ENCODE measurements at places on chromosomes 2 and 18.

- DNase-seq = no peak
These were observed 1.2 kb downstream of the ATG9A start for GRCh38 chr2:219228041-219228910.

GRCh38 chr18:6941996-6942395, 175.6 kb downstream of the LAMA1 start:
- DNase-seq = no peak

- DNase-seq = no peak
These were observed 28.3 kb upstream of the ASAP2 start for GRCh38 chr2:9178110-9178903.

DNA sequence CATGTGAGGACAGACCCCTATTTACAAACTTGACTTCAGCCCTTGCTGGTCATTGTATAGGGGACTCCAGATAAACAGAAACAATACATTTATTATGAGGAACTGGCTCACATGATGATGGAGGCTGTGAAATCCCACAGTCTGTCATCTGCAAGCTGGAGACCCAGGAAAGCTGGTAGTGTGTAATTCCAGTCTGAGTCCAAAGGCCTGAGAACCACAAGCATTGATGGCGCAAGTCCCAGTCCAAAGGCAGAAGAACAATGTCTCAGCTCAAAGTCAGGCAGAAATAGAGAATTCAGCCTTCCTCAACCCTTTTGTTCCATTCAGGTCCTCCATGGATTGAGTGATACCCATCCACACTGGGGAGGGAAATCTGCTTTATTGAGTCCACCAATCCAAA, 28.1 kb upstream of the SPP2 start:
- no peak for DNase-seq

GRCh38 chr2:241082341-241083090, 19.6 kb downstream of the MTERF4 start:
- no peak for DNase-seq

Measured in activated CD4-positive, alpha-beta T cell treated with anti-CD3 and anti-CD28 coated beads for 48 hours (primary cell).